WTC11 (cell line): ENCODE measurements at places on chromosomes 3 and 15. TPM values are rescaled to one million over a fixed set of nuclear protein-coding genes. Genes with fewer than 3 reads are reported as not detected.
A peak's percentile ranks its signal among the peaks of the same experiment; 100 is the strongest.

DNA sequence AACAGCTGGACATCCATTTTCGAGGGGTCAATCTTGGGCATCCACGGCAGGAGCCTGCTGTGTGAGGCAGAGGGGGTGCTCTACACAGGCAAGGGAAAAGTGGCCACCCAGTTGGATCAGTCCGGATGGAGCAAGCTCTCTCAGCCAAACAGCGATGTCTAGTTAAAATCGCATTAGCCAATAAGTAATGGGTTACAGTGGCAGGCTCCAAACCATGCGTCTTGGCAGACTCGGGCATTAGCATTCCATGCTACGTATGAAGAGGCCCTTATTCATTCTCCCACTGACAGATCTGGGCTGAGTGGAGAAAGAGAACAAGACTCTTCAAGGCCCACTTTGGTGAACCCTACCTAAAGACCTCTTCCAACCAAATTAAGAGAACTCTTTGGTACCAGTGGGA is 49.3 kb downstream of the CCNB2 start:
- peaks cover 65% of the 10 kb centered on the region for H3K36me3 ChIP-seq
- H3K4me1 ChIP-seq, result peaks cover 4% of the 10 kb centered on the region
- H3K27me3 ChIP-seq, result no peaks in the 10 kb centered on the region
- no peak for DNase-seq
- no peak overlapping the region for H3K27ac ChIP-seq
- no peak overlapping the region for H3K4me3 ChIP-seq

DNA sequence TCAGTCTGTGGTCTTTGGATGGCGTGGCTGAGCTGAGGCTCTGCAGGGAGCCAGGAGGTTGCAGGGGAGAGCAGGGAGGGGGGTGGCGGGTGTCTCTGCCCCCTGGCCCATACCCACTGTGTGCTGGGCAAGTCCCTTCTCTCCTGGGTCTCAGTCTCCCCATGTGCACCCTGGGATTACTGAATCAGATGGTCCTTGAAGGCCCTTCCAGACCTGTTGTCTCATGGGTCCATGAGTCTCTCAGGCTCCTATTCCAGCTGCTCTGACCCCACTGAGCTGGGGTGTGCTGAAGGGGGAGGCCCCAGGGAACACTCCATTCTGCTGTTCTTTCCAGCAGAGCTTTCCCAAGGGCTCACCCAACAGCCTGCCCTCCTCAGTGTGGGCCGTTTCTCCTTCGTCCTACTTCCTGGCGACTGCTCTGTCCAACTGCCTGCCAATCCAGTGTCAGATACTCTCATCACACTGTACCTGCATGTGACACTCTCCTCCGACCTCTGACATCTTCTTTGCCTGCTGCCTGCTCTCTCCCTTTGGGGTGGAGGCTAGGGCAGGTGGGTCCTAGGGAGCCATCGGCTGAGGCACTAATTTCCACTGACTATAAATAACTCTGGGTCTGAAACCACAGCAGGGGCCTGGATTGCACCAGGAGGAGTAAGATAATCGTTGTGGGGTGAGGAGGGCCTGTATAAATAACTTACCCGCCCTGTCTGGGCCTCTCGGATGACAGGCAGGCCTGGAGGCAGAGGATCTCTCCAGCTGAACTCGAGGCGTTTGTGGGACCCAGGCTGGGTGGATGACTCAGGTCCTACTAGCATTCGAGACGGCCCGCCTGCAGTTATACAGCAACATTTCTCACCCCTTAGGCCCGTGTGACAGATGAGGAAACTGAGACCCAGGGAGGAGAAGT is 67.1 kb downstream of the ATP2B2 start:
- no peak overlapping the region for H3K4me3 ChIP-seq
- peaks cover 2% of the 10 kb centered on the region for H3K27me3 ChIP-seq
- no peak for DNase-seq
- H3K27ac ChIP-seq, result peak overlapping the region; percentile 13; the same call in 1 of the 2 replicates

Gene HTR3D
- not detected in 3 replicates for total RNA-seq

Gene FBXO40
- 0.04 to 0.09 TPM (median 0.07 TPM) in 3 replicates for total RNA-seq

GRCh38 chr3:186825872-186826409 is 16.6 kb upstream of the ADIPOQ start:
- no peaks in the 10 kb centered on the region for H3K36me3 ChIP-seq
- H3K27me3 ChIP-seq, result peaks cover 49% of the 10 kb centered on the region
- no peak for DNase-seq
- H3K4me3 ChIP-seq, result peak overlapping the region; percentile 72

Gene CFAP100
- total RNA-seq, result 0.41 TPM in 1 of 3 replicates, not detected in the others

Gene PYGO1
- 0.46 to 0.55 TPM (median 0.50 TPM) in 3 replicates for total RNA-seq

Gene SLC9A9
- 1.2 TPM in 3 replicates for total RNA-seq

GRCh38 chr3:22704571-22705354 is 498.4 kb upstream of the UBE2E2 start:
- H3K4me3 ChIP-seq, result no peak overlapping the region
- no peaks in the 10 kb centered on the region for H3K27me3 ChIP-seq
- no peaks in the 10 kb centered on the region for H3K4me1 ChIP-seq
- no peak overlapping the region for H3K27ac ChIP-seq
- peaks cover 17% of the 10 kb centered on the region for H3K36me3 ChIP-seq
- DNase-seq, result no peak

GRCh38 chr3:65864357-65864904 is 174.3 kb downstream of the MAGI1 start:
- no peak overlapping the region for H3K4me3 ChIP-seq
- no peaks in the 10 kb centered on the region for H3K36me3 ChIP-seq
- H3K4me1 ChIP-seq, result peaks cover 8% of the 10 kb centered on the region; the same call in 1 of the 2 replicates
- no peak for DNase-seq
- no peaks in the 10 kb centered on the region for H3K27me3 ChIP-seq

DNA sequence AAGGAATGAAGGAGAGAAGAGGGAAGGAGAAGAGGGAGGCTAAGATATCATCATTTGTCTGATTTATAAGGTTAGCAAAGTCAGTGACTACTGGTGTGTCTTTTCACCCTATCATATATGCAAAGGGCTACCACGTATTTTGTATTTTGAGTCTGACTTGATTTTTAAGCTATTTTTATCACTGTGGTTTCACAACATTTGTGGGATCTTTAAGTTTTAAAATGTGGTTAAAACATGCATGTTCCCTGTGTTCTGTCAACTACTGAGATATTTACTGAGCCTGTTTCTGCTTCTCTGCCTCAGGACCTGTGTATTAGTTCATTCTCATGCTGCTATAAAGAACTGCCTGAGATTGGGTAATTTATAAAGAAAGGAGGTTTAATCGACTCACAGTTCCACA is 22.5 kb upstream of the SPTSSB start:
- H3K27ac ChIP-seq, result no peak overlapping the region
- H3K4me3 ChIP-seq, result no peak overlapping the region
- H3K4me1 ChIP-seq, result no peaks in the 10 kb centered on the region

Gene PHLDB2
- 23.5 to 40.3 TPM (median 24.9 TPM) in 3 replicates for total RNA-seq

DNA sequence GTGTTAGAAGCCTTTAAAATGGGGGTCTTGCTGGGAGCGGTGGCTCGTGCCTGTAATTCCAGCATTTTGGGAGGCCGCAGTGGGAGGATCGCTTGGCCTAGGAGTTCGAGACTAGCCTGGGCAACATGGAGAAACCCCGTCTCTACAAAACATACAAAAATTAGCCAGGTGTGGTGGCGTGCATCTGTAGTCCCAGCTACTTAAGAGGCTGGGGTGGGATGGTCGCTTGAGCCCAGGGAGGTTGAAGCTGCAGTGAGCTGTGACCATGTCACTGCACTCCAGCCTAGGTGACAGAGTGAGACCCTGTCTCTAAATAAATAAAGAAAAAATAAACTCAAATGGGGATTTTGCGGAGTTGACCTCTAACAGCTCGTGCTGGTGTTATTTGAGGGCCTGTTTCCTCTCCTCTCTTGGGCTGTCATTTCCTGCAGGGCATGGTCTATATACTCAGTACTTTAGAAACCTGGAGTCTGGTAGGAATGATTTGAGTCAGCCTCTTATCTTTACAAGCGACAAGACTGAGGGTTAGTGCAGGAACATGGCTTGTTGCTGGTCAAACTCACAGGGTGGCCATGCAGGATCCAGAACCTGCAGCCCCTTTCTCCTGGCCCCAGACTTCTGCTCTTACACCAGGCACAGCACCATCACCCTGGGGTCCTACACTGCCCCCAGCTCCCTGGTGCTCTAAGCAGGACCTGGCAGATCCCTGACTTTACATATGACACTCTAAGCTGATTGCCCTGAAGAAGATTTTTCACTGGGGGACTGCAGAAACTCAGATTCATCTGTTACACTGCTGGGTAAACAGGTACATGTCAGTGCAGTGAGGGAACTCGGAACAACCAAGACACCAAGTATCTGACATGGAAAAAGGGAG is 15.1 kb downstream of the EHD4 start:
- peaks cover 20% of the 10 kb centered on the region for H3K36me3 ChIP-seq
- no peaks in the 10 kb centered on the region for H3K27me3 ChIP-seq
- H3K4me1 ChIP-seq, result peaks cover 19% of the 10 kb centered on the region
- H3K27ac ChIP-seq, result peak overlapping the region; percentile 69

GRCh38 chr3:193129607-193130006 is 111.4 kb upstream of the PLAAT1 start:
- H3K36me3 ChIP-seq, result no peaks in the 10 kb centered on the region
- no peak overlapping the region for H3K27ac ChIP-seq
- no peak overlapping the region for H3K4me3 ChIP-seq
- peaks cover 14% of the 10 kb centered on the region for H3K4me1 ChIP-seq

GRCh38 chr3:70742081-70742480 is 429.6 kb upstream of the MDFIC2 start:
- no peaks in the 10 kb centered on the region for H3K27me3 ChIP-seq
- no peak overlapping the region for H3K27ac ChIP-seq
- H3K4me1 ChIP-seq, result peaks cover 15% of the 10 kb centered on the region
- H3K4me3 ChIP-seq, result no peak overlapping the region

GRCh38 chr3:120767106-120767505 is 24.6 kb downstream of the GTF2E1 start:
- DNase-seq, result no peak
- no peak overlapping the region for H3K4me3 ChIP-seq
- H3K36me3 ChIP-seq, result peaks cover 3% of the 10 kb centered on the region
- no peaks in the 10 kb centered on the region for H3K27me3 ChIP-seq
- no peak overlapping the region for H3K27ac ChIP-seq

- H3K27me3 ChIP-seq, result no peaks in the 10 kb centered on the region
- H3K4me1 ChIP-seq, result peaks cover 29% of the 10 kb centered on the region
- H3K36me3 ChIP-seq, result no peaks in the 10 kb centered on the region
- H3K4me3 ChIP-seq, result no peak overlapping the region
Measured at GRCh38 chr3:76352051-76352450, 566.7 kb upstream of the ZNF717 start.

Gene CD200
- 46.8 to 56.1 TPM (median 54.1 TPM) in 3 replicates for total RNA-seq

Gene GCNT3
- total RNA-seq, result 0.07 to 0.20 TPM (median 0.11 TPM) in 3 replicates

Gene CYP1A1
- 0.21 to 0.26 TPM (median 0.23 TPM) in 3 replicates for total RNA-seq

DNA sequence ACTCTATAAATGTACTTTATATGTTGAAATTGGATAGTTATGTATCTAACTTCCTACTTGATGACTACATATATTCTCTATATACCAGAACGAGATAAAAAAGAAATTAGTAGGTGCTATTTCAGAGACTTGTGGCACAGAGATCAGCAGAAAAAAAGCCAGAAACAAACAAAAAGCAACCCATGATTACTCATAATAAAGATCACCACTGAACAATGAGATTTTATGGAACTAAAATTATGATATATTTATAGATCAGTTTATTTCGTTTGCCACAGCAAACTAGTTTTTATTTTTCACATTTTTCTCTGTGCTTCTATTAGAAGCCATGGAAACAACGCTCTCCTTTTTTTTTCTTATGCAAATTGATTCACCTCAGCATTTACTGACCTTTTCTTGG is 15.1 kb upstream of the PROK2 start:
- H3K27me3 ChIP-seq, result peaks cover 3% of the 10 kb centered on the region
- no peak overlapping the region for H3K27ac ChIP-seq
- no peak for DNase-seq
- no peaks in the 10 kb centered on the region for H3K36me3 ChIP-seq

- peak overlapping the region; percentile 97 for H3K27ac ChIP-seq
- H3K4me1 ChIP-seq, result peaks cover 87% of the 10 kb centered on the region
- no peaks in the 10 kb centered on the region for H3K36me3 ChIP-seq
- peak; percentile 73 for DNase-seq
- peak overlapping the region; percentile 24; the same call in 1 of the 2 replicates for H3K4me3 ChIP-seq
Measured at GRCh38 chr15:57432141-57432741, 55.9 kb downstream of the CGNL1 start.

Gene LDHAL6B
- total RNA-seq, result not detected in 3 replicates

Gene GRAMD2A
- total RNA-seq, result 1.8 to 2.6 TPM (median 1.9 TPM) in 3 replicates

GRCh38 chr15:87213626-87214025 is 1042.9 kb downstream of the NTRK3 start:
- no peak overlapping the region for H3K27ac ChIP-seq
- H3K4me1 ChIP-seq, result peaks cover 32% of the 10 kb centered on the region
- H3K27me3 ChIP-seq, result peaks cover 11% of the 10 kb centered on the region
- no peaks in the 10 kb centered on the region for H3K36me3 ChIP-seq

DNA sequence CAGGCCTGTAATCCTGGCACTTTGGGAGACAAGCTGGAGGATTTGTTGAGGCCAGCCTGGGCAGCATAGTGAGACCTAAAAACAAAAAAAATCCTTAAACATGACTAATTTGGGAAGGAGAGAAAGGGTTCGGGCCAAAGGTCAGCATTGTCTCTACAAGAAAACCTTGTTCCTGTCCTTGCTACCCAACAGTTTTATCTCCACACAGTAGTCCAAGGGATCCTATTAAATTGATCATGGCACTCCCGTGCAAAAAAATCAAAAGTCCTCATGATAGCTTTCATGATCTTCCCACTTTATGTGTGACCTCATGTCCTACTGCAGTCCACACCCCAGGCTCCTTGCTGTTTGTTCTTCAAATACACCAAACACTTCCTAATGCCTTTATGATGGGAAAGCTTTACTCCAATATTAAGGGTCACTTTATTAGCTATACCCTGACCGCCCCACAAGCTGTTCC is 4.2 kb downstream of the RPL15 start:
- H3K4me1 ChIP-seq, result peaks cover 41% of the 10 kb centered on the region
- peaks cover 37% of the 10 kb centered on the region for H3K36me3 ChIP-seq
- no peak for DNase-seq
- H3K27me3 ChIP-seq, result no peaks in the 10 kb centered on the region; the same call in 1 of the 2 replicates

DNA sequence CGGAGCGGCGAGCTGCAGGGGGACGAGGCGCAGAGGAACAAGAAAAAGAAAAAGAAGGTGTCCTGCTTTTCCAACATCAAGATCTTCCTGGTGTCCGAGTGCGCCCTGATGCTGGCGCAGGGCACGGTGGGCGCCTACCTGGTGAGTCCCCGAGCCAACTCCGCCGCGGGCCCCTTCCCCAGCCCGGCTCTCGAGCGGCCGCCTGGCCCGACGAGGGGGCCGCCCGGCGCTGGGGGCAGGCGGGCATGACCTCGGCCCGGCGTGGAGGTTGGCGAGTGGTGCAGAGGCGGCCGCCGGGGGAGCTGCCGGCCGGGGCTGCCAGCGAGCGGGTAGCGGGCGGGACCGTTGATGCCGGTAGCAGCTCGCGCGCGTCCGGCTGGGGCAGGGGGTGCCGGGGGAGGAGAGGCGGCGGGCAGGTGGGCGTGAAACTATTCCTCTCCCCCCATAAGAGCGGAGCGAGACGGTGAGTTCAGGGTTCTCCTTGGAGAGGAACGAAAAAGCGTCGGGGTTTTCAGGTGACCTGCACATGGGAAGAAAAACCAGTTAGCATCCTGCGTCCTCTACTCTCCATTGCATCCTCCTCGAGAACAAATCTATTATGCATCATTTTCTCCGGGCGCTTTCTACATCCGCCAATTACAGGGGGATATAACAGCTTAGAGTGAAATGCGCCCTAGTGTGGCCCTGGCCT is 585 bp downstream of the SLCO3A1 start:
- H3K36me3 ChIP-seq, result no peaks in the 10 kb centered on the region
- peaks cover 24% of the 10 kb centered on the region for H3K27me3 ChIP-seq
- H3K4me1 ChIP-seq, result peaks cover 40% of the 10 kb centered on the region

Gene BFSP2
- 0.44 TPM in 1 of 3 replicates, not detected in the others for total RNA-seq
